ENCODE measurements at places on chromosomes 2 and 18.
A peak's percentile ranks its signal among the peaks of the same experiment; 100 is the strongest.

GRCh38 chr18:37242826-37243560 is 322.6 kb downstream of the CELF4 start:
- no peak for DNase-seq

DNA sequence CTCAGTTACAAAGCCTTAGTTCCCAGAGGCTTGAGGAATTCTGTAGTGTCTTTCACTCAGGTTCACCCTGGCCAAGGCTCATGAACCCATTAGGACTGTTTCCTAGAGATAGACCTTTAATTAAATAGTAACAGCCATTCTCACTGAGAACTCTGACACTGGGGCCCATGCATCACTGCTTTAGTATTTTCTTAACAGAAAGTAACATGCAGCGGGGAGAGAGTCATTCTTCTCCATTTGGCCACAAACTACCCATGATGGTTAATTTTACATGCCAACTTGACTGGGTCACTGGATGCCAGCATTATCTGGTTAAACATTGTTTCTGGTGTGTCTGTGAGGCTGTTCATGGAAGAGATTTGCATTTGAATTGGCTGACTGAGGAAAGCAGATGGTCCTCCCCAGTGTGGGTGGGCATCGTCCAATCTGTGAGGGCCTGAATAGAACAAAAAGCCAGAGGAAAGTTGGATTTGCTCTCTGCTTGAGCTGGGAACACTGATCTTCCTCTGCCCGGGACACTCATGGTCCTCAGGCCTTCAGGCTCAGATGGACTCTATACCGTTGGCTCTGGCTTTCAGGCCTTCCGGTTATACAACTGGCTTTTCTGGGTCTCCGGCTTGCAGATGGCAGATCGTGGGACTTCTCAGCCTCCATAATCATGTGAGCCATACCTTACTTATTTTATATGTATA is 5.6 kb upstream of the CPLX4 start:
- DNase-seq, result peak; percentile 30

DNA sequence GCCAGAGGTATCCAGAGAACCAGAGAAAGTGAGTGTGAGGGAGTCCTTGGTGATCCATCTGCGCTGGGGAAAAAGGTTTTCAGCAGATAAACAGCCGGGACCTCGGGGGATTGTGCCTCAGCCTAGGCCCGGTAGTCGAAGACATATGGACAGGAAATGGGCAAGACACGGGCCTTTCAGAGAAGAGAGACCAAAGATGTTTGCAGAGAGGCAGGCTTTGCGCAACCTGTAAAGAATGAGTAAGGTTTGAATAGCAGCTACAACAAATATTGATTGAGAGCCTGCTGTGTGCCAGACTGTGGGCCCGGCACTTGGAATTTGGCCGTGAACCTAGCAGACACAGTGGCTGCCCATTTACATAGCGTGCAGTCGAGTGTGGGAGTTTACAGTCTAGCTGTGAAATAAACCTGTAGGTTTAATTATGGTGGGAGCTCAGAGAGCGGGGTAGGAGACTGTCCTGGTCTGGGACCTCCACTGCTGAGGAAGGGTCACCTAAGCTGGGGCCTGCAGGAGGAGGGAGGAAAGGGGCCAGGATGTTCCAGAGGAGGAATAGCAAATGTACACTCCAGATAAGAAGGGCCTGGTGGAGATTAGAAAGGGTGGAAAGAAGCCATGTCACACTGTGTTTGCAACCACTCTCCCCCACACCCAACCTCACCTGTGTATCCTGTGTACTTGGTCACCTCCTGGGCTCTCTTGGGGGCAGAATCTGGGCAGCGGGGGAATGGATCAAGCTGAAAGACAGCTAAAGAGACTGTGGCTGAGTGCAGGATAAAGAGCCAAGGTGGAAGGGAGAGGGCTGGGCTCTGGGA is 3.0 kb downstream of the SH2D6 start:
- no peak for DNase-seq

DNA sequence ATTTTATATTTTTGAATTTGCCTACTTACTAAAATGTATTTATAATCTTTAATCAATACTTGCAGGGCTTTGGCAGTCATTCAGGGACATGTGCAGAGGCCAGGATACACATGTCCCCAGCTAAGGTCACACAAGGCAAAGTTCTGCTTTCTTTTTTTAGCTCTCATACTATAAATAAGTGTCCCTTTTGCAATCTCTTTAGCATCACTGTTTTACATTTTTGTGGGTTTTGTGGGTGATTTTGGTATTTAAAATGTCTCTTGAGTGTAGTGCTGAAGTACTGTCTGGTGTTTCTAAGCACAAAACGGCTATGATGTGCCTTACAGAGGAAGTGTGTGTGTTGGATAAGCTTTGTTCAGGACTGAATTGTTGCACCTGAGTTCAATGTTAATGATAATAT is 309.0 kb upstream of the GULP1 start:
- DNase-seq, result peak; percentile 73
